ENCODE measurements at places on chromosomes 3 and 15.

GRCh38 chr3:142934128-142934886 is 29.2 kb downstream of the PAQR9 start:
- DNase-seq = no peak

- no peak for DNase-seq
These were observed 34.9 kb upstream of the CLK3 start for GRCh38 chr15:74580538-74581350.

DNA sequence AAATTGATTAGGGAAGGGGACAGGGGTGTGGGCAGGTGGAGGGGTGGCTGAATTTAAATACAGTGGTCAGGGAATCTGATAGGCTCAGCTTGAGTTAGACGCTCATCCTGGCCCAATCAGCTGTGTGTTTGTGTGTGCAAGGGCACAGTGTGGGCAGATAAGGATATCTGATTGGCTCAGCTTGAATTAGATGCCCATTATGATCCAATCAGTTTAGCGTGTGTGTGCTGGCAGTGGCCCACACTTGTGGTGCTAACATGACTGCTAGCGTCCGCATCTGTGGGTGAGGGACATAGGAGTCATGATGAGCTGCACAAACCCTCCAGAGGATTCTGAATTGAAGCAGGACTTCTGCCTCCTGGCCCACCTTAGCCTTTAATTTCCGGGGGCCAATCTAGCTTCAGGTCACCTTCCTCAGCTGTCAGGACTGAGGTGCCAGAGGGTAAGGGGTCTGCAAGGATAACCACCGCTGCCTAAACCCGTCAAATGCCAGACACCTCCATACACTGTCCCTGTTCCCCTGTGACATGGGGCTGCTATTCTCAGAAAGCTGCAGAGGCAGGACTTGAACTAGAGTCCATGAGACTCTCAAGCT is 97.3 kb downstream of the CORO2B start:
- no peak for DNase-seq

DNA sequence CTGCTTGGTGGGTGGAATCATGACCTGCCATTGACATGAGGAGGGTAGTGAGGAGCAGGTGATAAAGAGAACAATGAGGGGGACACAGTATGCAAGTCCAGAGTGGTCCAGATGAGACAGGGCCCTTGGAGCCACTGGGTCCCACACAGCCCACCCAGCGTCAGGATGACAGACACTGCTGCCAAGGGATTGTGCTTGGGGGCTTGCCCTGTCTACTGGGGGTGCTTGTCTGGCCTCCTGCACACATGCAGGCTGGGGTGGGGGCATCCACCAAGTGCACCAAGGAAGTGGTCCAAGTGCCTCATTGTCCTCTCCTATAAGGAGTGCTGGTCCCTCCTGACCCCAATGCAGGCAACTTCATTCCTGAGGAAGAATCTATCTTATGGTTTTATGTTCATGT is 39.2 kb upstream of the CTSH start:
- no peak for DNase-seq

- no peak for DNase-seq
These were observed 227.1 kb downstream of the RPLP1 start for GRCh38 chr15:69679623-69680228.

DNA sequence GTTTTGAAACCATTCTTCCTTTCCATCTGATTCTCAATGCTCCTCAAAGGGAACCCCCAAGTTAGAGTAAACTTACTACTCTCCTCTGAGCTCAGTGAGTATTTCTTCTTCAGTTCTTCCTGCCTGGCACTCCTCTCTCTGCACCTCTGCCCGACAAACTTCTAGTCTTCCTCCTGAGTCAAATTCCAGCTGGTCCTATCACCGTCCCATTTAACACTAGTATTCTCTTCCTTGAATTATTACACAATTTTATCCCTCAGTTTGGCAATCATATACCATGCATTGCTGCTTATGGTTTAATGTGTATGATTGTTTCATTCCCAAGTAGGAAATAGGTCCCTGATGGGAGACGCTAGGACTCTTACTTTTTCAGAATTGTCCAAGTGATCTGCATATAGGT is 279.7 kb downstream of the MECOM start:
- DNase-seq = no peak

- no peak for DNase-seq
These were observed 25.4 kb downstream of the EDEM1 start for GRCh38 chr3:5212628-5213573.

DNA sequence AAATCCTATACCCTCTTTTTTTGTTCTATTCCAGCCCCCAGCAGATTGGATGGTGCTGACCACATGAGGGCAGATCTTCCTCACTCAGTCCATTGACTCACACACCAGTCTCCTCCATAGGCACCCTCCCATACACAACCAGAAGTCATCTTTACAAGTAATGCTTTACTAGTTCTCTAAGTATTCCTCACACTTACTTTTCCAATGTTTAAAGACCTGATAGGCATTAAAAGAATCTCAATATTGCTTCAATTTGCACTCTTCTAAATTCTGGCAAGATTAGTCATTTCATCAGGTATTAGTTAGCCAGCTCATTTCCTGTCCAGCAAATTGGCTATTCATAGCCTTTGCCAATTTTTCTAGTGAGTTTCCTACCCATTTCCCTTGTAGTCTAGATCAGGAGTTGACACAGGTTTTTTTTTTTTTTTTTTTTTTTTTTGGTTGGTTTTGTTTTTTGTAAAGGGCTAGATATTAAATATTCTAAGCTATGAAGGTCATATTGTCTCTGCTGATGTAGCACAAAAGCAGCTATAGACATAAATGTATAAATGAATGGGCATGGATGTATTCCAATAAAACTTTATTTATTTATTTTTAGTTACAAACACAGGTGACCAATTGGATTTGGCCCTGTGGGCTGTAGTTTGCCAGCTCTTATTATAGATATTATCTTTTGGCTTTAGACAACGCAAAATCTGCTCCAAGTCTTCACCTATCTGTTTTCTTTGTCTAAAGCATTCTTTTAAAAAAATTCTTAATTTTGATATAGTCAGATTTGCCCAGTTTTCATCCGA is 76.1 kb downstream of the ABHD5 start:
- peak; percentile 76 for DNase-seq

- DNase-seq = no peak
These were observed 44.6 kb upstream of the IL20RB start for GRCh38 chr3:136913168-136913567.

- DNase-seq = no peak
These were observed 306.3 kb downstream of the ZPLD1 start for GRCh38 chr3:102741105-102741504.

DNA sequence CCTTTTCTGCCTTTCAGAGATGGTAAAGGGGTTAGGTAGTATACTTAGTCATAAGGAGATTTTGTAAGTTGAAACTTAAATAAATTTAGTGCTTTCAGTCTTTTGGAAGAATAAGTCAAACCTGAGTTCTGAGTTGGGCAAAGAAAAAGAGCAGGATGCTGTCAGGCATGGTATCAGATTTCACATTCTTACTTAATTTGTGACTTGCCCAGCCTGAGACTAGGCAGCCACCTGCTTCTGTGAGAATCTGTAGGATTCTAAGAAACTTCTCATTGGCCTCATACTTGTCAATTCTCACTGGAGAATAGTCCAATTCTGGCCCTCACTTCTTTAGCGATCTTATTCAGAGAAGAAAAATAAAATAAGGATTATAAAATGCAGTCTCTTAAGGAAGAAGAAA is 577.5 kb downstream of the DIPK2A start:
- DNase-seq = no peak

DNA sequence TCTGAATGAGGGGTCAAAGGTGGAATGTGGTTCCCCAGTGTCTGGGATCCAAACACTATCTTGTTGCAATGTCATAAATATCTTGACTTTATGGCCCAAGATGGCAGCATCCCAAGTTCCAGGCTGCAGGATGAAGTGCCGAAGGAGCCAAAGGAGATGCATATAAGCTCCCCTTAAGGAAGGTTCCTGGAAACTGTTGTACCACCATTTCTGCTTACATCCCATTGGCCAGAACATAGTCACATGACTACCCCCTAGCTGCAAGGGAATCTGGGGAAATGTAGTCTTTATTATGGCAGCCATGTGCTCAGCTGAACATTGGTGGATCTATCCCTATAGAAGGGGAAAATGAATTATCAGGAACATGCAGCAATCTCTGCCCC is 54.3 kb downstream of the BDH1 start:
- DNase-seq = peak; percentile 38

- no peak for DNase-seq
These were observed 169.1 kb downstream of the NSMCE3 start for GRCh38 chr15:29100486-29101000.

DNA sequence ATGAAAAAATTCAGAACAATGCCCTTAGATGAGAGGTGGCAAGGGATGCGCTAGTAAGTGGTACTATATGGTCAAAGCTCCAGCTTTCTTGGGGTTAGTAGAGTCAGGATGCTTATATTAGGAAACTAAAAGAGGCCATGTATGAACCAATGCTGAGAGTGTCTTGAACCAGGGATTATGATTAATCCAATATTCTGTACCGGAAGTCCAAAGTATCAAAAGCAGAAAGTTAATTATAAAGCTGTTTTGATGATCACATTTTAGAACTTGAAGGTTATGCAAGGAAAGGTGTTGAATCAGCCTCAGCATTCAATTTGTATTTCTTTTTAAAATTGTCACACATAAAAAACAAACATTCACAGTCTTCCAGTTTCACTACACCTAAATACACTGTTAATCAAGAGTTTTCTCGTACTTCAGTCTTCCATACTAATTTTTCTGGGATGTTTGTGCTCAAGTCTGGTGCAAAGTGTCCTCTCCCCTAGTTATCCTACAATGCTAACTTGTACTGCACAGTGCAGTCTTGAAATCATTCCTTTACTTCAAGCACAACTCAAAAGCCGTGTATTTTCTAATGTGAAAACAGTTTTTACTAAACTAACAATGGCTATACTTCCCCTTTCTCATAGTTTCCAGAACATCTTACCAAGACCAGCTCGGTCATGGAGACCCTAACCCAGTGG is 10.7 kb upstream of the FAH start:
- DNase-seq = no peak

DNA sequence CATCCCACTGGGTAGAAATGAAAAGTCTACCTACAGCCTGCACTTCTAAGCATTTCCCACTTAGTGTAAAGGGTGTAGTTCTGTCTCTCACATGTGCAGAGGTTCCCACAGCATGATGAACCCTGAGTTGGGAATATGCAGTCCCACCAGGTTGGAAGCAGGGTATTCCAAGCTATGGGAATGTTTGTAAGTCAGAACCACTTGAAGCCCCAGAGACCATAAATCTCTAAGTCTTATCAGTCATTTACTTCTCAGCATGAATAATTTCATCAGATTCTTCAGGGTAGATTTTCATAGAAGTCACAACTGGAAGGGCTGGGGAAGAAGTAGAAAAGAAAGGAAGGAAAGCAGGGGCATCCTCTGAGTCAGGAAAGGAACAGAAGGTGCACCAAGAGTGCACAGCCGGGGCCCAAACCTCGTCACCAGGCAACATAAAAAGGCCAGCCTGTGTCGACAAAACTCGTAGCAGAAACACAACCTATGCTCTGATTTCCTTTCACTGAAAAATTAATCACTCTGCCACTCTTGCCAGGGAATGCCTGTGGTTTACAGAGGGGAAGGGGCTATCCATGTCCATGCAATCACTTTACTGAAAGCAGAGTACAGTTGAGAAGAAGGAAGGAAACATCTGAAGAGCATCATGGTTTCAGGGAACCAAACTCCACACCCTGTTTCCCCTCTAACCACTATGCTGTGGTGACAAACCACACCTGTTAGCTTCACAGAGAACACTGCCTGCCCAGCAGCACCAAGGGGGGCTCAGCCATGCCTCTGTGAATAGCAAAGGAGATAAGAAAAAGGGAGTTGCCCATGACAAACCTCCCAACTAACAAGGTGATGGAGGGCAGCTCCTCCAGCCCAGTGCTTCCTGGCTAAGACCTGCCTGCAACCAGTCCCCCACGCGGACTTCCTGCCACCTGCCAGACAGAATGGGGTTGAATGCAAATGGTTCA is 40.5 kb downstream of the SH3BP5 start:
- DNase-seq = no peak

Data from astrocyte of the spinal cord (primary cell).